ENCODE measurements at places on chromosomes 16 and 17.

- no peak for DNase-seq
Observed at GRCh38 chr17:52207796-52208195, 49.3 kb upstream of the CA10 start.

GRCh38 chr16:53198933-53199332 lies 144.1 kb downstream of the CHD9 start:
- no peak for DNase-seq

- no peak for DNase-seq
Observed at GRCh38 chr17:50495918-50496317, 12.3 kb upstream of the MYCBPAP start.

GRCh38 chr17:49587366-49588073 lies 11.8 kb downstream of the NXPH3 start:
- DNase-seq: no peak

GRCh38 chr16:22937169-22937568 lies 123.2 kb downstream of the HS3ST2 start:
- no peak for DNase-seq

- no peak for DNase-seq
Observed at GRCh38 chr17:15896277-15896676, 48.7 kb upstream of the ADORA2B start.

- DNase-seq: no peak
Observed at GRCh38 chr17:78114831-78115723, 13.5 kb downstream of the TMC6 start.

Data from Caki2 (cell line).